ENCODE measurements at places on chromosomes 7 and 10. TPM values are rescaled to one million over a fixed set of nuclear protein-coding genes. Genes with fewer than 3 reads are reported as not detected.

DNA sequence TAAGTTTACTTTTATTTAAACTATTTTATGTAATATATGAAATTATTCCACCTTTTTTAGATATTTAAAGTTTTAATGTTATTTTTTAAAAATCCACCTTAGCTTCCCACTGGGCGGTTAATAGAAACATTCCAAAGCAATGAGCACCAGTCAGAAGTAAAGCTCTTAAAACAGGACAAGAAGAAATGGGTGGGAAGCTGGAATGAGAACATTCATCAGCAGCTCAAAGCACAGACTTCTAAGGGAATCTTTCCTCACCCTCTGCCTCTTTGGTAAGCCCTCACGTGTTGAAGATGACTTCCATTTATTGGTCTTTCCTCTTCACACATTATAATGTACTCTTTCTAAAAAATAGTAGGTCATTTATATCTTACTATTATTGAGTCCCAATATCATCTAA is 3.1 kb downstream of the AGMO start:
- DNase-seq = no peak

GRCh38 chr10:62196528-62196927 is 72.1 kb downstream of the RTKN2 start:
- DNase-seq = no peak

DNA sequence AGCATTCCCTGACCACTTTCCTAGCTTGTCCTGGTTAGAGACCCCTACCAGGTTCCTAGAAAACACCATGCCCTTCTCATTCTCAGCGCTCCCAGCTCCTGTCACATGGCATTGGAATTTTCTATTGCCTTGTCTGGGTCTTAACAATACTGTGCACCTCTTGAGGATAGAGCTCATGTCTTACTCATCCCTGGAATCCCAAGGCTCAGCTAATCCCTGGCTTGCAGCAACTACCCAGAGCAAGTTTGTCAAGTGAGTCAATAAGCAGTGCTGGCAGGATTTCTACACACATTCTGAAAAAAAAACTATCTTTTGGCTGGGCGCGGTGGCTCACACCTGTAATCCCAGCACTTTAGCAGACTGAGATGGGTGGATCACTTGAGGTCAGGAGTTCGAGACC is 11.7 kb upstream of the PRDX3 start:
- DNase-seq = no peak

Gene OR13A1
- 0.08 TPM for polyA plus RNA-seq

GRCh38 chr10:21807180-21807579 is 196.3 kb downstream of the DNAJC1 start:
- no peak for DNase-seq

- no peak for DNase-seq
Measured at GRCh38 chr10:112988839-112989406, 38.9 kb downstream of the TCF7L2 start.

DNA sequence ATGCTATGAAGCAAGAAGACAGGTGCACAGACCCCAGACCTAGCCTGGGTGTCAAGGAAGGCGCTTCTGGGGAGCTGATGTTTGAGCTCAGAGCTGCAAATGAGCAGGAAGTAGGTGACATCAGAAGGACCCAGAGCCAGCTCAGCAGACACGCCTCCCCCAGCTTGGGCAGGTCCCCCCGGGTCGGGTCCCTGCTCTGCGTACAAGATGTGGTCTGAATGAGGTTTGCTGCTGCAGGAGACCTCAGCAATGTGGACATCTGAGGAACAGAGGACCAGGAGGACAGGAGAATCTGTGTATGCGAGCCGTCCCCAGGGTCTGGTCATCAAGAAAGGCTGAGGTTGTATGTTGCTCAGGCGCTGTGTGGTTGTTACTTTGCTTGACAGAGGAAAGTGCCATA is 51.8 kb downstream of the TACC2 start:
- no peak for DNase-seq

Gene CCDC136
- 26.3 TPM for polyA plus RNA-seq

GRCh38 chr10:112744181-112745096 is 205.6 kb upstream of the TCF7L2 start:
- DNase-seq = no peak

DNA sequence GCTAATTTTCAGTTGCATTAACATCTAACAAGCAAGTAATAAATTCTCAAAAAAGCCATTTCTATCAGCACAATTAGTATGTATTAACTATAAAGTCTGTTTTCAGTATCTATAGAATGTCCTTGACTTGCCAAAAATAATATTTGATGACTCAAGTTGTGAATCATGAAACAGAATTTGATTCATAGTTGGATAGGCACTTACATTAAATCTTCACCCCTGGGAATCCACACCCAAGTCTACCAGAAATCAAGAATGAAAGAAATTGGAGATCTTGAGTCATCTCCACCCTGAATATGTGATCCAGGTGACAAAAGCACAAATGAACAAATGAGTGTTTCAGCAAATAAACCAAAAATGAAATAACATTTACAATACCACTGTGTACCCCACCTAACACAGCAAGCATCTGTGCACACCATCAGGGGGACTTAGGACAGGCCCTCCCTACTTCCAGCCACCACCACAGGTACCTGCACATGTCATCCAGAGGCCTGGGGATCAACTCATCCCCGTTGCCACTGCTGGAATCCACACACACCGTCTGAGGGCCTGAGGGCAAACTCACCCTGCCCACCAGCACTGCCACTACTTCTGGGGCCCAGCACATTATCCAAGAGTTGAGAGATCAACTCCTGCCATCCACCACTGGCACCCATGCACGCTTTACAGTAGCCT is 160.1 kb downstream of the MTERF1 start:
- no peak for DNase-seq

DNA sequence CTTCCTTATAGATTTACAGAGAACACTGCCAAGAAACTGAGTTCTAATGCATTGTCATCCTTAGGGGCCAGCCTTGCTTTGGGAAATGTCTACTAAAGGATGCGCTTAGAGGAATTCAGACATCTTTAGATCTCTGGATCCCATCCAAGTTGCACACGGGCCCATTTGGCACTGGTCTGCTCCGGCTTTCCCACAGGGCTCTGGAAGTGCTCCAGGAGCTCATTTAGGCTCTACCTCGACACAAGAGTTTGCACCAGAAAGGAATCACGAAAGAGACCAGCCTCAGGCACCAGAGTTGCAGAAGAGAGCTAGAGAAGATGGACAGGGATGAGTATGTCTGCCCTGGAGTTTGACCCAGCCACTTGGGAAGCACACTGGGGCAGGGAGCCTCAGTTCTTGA is 150.1 kb upstream of the TMEM72 start:
- no peak for DNase-seq

- peak; percentile 62 for DNase-seq
Measured at GRCh38 chr7:101308245-101309085, 13.1 kb downstream of the IFT22 start.

GRCh38 chr7:90568213-90568612 is 27.9 kb upstream of the CDK14 start:
- no peak for DNase-seq

GRCh38 chr10:80163741-80164341 is 31.3 kb downstream of the PLAC9 start:
- no peak for DNase-seq

DNA sequence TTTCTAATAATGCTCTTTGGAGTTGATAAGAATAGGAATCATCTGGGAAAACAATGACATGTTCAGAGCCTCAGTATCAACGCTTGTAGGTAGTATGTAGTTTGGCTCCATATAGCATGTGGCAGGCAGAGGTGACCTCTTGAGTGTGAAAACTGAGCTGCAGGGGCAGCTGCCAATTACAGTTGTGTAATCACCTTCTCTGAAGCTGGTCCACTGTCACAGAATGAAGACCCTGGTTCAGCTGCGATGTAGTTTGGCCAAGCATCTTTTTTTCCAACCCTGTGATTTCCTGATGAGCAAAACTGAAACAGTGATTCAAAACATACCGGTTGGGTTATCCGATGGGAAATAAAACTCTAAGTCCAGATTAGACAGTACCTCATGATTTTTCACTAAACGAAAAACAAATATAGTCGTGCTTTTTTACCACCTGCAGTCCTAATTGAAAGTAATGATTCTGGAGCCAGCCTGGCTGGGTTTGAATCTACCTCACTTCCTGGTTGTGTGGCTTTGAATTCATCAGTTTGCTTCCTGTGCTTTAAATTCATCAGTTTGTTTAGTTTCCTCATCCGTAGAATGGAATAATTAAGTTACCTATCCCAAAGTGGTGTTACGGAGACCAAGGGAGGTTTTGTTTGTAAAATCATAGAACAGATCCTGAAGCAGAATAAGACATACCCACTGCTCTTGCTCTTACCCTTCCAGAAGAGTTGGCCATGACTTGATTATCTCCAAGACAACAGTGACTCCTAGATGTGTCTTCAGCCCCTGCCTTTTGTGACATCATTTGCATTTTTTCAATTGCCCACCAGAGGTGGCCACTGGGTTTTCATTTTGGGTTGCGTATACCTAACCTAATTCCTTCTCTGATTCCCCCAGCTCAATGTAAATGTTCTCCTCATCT is 87.4 kb downstream of the CELF2 start:
- DNase-seq = no peak

DNA sequence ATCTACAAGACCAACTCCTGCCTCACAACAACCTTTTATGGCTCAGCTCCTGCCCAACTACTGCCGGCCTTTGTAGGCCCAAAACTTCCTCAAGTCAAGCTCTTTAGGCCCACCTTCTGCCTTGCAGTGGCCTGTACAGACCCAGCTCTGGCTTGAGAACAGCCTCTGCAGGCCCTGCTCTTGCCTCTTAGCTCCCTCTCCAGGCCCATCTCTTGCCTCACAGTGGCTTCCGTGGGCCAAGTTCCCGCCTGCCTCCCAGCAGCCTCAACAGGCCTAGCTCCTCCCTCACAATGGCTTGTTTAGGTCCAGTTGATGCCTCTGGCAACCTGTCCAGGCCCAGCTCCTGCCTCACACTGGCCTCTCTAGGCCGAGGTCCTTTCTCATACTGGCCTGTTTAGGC is 32.4 kb upstream of the VKORC1L1 start:
- peak; percentile 3 for DNase-seq
